Activated CD4-positive, alpha-beta T cell treated with anti-CD3 and anti-CD28 coated beads, Interleukin-2, Interleukin-6, amounts not matched to agents 100 ng/mL and 50 ng/mL, durations not matched to agents 16 hours and 8 hours (primary cell): ENCODE measurements at places on chromosomes 4 and X.
A peak's percentile ranks its signal among the peaks of the same experiment; 100 is the strongest.

DNA sequence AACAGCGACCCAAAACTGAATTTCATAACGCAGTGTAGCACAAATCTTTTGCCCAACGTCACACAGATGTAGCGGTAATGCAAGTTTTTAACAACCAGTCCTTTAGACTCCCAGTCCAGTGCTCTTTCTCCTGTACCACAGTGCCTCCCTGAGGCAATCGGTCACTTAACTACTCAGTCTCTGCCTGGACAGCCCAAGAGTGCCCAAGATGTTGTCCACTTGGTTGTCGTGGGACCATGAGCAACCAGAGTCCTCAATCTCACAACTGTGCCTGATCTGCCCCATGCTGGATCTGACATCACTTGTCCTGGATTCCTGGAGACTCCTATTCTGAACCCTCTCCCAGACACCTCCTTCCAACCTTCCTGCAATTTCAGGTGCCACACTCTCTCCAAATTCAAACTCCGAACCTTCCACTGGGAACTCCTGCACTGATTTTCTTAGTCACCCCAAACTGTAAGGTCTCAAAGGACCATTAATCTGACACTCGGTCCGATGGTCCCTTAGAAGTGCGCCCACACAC is 702 bp downstream of the MMGT1 start:
- DNase-seq, result peak; percentile 13

- no peak for DNase-seq
Measured at GRCh38 chr4:101464596-101464995, 117.3 kb upstream of the PPP3CA start.

DNA sequence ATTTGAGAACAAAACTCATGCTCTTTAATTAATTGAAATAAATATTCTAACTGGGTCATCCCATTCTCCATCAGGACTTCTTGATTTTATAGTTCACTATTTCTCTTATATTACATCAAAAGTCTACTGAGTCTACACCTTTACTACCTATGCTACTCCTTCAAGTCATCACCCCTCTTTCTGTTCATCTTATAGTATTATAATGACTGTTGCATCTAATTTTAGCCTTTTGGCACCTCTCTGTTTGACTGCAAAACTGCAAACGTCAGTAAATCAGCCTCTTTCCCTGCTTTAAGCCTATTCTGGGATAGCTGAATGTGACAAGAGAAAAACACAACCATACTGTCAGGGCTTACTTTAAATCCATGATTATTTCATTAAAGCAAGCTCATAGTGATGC is 639.1 kb downstream of the GABRG1 start:
- DNase-seq, result no peak

DNA sequence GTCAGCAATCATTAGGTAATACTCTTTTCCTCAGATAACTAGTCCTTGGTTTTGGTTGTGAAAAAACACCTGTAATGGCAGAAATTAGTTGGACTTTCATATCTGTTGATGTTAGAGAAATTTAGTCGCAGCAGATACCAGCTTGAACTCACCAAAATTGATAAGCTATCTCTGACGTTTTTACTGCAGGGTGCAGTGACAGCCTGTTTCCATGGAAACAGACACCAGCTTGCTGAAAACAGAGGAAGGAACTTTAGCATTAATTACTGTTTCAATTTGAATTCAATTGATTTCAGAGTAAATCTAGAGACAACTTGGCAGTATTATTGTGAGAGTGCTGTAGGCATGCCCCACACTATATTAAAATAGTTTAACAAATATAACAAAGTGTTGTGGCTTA is 246.5 kb downstream of the PPP1R2C start:
- DNase-seq, result no peak

- peak; percentile 33 for DNase-seq
Measured at GRCh38 chr4:142840516-142841123, 5.5 kb downstream of the INPP4B start.

DNA sequence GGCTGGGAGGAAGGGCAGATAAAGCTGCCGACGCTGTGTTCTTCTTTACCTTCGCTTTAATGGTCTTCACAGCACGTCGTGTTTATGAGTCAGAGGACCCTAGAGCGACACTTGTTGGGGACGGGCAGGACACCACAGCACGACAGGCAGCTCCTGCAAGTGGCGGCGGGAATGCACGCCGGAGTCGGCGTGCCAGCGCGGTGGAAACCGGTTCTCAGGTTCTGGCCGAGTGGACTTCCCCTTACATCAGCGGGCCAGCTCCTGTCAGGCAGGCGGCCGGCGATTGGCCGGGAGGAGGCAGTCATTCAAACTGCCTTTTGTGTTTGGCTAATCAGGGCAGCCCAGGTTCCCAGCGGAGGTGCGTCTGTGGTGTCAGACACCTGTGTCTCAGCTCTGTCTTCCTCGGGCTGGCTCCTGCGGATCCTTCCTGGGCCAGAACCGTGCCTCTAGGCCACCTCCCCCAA is 150.9 kb downstream of the SHROOM3 start:
- DNase-seq, result peak; percentile 12

DNA sequence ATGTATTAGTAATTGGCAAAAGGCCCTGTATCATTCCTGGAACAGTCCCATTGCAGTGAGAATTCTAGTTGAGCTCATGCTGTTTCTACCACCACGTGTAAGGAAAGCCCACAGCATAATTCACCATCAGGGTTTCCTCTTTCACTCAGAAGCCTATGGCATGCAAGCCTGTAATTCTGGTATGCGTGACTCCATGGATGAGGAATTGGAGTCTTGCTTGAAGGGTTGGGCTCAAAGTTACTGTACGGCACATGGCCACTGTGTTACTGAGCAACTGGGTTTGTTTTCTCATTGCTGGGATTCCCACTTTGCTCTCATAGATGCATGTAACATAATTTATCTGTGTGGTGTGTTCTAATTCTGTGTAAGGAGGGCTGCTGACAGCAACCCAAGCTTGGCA is 132.3 kb upstream of the NR3C2 start:
- no peak for DNase-seq

DNA sequence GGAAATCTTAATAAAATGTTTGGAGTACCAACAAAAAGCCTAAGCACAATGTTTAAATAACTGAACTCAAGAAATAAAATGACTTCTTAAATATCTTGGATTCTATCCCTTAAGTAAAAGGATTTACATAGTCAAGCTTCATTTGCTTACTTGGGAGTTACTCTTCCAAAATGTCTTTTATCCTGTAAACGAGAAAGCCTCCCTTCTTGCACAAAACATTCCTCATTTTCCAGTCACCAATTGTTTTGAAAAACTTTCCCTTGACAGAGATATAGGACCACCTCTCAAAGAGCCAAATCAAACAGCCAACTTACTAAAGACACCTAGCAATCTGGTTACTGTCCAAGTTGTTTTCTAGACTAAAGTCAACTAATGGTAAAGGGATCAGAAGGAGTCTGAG is 18.6 kb downstream of the PDGFC start:
- DNase-seq, result no peak

DNA sequence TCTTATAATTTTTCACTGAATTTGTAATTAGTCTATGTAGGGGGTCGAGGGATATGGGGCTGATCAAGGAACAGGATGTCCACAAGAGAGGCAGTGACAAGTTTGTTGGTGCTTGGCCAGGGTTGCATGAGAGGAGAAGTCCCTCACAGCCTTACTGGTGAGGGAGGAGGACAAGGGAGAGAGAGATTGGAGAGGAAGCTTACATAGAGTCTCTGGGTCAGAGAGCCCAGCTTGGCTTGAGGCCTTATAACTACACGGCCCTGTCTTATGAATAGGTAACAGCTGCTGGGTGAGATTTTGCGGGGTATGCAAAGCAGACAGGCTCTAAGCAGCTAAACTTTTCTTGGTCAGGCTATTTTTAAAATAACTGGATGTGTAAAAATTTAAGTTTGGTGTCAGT is 37.9 kb upstream of the OTUD4 start:
- DNase-seq, result no peak

- DNase-seq, result peak; percentile 93
Measured at GRCh38 chrX:1468250-1468772, 15.6 kb upstream of the ASMTL start.
